Natural killer cell treated with Interleukin-12 subunit alpha and Interleukin-12 subunit beta and Interleukin-15 and Interleukin-18, amount 100 ng/mL, for 72 hours (primary cell): ENCODE measurements at places on chromosomes 3 and 15. TPM values are rescaled to one million over a fixed set of nuclear protein-coding genes. Genes with fewer than 3 reads are reported as not detected.

MCTP2 gene
- total RNA-seq = 262 TPM

SPATA12 gene
- not detected for total RNA-seq

COLQ gene
- total RNA-seq = 31.8 TPM

GOLGA6L9 gene
- 6.7 TPM for total RNA-seq

PODXL2 gene
- total RNA-seq = 3.4 TPM

HHATL gene
- total RNA-seq = not detected

PPM1M gene
- 47.7 TPM for total RNA-seq

FBXL22 gene
- total RNA-seq = 1.5 TPM

TMEM207 gene
- total RNA-seq = not detected

CELF6 gene
- 0.92 TPM for total RNA-seq

MYLK gene
- total RNA-seq = 0.14 TPM

CTSH gene
- 16.1 TPM for total RNA-seq

VGLL3 gene
- total RNA-seq = not detected

TERC gene
- total RNA-seq = 18.6 TPM

FSTL1 gene
- total RNA-seq = 2.6 TPM

SLCO2A1 gene
- not detected for total RNA-seq

MAP3K13 gene
- 10.1 TPM for total RNA-seq

HTR3E gene
- total RNA-seq = not detected

LARP6 gene
- not detected for total RNA-seq

INSYN1 gene
- not detected for total RNA-seq

EFCC1 gene
- 0.21 TPM for total RNA-seq

NUTM1 gene
- total RNA-seq = not detected
